ENCODE measurements at places on chromosomes 2 and 18. TPM values are rescaled to one million over a fixed set of nuclear protein-coding genes. Genes with fewer than 3 reads are reported as not detected.

Gene PTPRN
- total RNA-seq = not detected

DNA sequence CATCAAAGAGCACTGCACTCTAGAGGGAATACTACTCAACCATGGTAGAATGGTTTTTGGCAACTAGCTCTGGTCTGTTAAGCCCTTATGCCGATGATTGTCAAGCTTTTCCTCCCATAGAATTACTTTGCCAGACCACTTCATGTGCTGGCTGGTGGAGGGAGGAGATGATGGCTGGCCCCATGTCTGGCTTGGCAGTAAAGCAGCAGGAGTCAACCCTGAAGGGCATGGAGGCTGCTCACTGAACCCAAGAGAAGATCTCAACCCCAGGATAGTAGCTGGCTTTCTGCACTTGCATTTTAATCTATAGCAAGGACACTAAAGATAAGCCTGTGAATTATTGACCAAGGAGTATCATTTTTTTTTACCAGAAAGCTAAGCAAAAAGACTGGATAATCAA lies 309.9 kb downstream of the PIEZO2 start:
- DNase-seq = no peak

GRCh38 chr2:8086796-8087479 lies 594.9 kb upstream of the ID2 start:
- DNase-seq = no peak

- DNase-seq = no peak
These were observed 614.3 kb downstream of the ZEB2 start for GRCh38 chr2:143905587-143905986.

Gene SLC38A11
- total RNA-seq = not detected

- no peak for DNase-seq
These were observed 38.2 kb downstream of the NHEJ1 start for GRCh38 chr2:219122202-219122980.

DNA sequence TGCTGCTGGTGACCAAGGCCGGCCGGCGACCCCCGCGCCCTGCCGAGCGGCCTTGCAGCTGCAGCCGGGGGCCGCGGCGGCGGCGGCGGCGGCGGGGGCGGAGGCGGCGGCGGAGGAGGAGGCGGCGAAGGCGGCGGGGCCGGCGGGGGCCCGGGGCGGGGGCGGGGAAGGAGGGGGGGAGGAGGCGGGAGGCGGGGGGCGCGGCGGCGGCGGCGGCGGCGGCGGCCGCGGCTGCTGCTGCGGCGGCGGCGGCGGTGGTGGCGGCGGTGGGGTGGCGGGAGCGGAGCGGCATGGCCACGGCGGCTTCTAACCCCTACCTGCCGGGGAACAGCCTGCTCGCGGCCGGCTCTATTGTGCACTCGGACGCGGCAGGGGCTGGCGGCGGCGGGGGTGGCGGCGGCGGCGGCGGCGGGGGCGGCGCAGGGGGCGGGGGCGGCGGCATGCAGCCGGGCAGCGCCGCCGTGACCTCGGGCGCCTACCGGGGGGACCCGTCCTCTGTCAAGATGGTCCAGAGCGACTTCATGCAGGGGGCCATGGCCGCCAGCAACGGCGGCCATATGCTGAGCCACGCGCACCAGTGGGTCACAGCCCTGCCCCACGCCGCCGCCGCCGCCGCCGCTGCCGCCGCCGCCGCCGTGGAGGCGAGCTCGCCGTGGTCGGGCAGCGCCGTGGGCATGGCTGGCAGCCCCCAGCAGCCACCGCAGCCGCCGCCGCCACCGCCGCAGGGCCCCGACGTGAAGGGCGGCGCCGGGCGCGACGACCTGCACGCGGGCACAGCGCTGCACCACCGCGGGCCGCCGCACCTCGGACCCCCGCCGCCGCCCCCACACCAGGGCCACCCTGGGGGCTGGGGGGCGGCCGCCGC lies 1.5 kb downstream of the POU3F3 start:
- no peak for DNase-seq
